ENCODE measurements at places on chromosomes 7 and 10.

DNA sequence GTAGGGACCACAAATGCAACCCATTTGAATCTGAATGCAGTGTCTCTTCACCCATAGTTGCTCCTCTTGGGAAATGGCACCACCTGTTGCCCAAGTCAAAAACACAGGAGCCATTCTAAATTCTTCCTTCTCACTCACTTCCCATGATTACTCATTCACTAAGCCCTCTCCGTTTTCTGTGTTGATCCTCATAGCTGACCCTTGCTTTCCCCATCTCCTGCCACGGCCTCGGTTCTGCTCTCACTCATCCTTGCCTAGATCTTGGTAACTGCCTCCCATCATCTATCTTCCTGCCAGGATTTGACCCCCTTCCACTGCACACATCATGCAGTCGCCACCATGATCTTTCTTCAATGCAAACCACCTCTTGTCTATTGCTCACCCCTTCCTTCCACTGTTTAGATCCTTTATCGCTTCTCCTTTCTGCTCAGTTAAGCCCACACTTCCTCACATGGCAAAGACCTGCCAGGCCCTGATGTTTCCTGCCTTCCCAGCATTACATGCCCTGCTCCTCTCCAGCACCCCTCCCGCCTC is 19.0 kb upstream of the CPN1 start:
- DNase-seq: no peak

DNA sequence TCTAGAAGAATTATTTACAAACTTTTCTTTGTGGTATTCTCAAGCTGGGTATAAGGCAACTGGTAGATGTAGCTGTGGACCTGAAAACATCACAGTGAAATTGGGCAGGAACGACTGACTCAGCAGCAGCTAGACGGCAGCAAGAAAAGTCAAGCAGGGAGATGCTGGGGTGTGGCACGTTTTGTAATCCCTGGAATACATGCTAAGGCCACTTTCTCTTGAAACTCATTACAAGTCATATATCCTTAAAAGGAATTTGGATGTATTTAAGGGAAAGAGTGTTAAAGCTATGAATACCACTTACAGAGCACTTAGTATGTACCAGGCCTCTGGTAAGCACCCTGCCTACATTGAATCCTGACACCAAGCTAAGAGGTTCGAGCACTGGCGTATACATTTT is 17.4 kb downstream of the BEND7 start:
- DNase-seq: no peak

DNA sequence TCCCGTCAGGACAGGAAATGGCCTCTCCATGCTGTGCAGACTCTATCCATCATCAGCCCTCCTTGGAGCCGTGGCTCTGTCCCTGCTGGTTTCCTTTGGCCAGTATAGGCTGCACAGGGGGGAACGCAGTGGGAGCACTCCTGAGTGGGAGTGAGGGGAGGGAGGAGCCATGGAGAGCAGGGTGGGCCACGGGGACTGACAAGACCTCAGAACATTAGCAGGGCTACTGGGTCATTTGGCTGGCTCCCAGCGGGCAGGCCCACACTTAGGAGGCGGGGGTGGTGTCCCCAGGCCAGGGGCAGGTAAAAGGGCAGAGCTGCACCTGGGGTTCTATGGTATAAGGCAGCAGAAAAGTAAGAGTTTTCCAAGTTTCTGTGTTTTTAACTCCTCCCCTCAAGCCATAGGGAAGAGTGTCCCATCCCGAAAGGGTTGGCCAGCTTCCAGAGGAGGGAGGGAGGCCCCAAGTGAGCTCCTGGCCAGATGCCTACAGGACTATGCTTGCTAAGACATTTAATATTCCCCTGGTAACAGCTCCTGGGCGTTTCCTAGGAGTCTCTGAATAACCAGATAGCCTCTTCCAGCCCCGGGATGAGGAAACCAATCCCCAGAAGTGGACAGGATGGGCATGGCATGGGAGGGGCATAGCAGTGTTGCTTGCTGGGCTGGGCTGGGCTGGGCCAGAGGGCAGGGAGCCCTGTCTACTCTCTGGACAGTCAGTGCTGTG is 5.5 kb upstream of the OPN4 start:
- no peak for DNase-seq

DNA sequence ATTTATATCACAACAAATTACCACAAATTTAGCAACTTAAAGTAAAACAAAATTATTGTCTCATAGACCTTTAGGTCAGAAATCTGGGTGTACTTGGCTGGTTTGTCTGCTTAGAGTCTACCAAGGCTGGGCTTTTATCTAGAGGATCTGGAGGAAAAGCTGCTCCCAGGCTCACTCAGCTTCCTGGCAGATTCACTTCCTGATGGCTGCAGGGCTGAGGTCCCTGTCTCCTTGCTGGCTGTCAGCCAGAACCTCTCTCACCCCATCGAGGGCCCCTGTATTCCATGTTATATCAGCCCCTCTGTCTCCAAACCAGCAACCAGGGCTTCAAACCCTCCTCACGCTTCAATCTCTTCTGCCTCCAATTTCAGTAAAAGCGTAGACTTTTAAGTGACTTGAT is 734.9 kb downstream of the NRG3 start:
- no peak for DNase-seq

- no peak for DNase-seq
Observed at GRCh38 chr7:8120390-8121058, 141.4 kb downstream of the ICA1 start.

- DNase-seq: no peak
Observed at GRCh38 chr10:51999096-51999495, 299.7 kb upstream of the CSTF2T start.

GRCh38 chr7:45985902-45986301 is 64.8 kb upstream of the IGFBP3 start:
- DNase-seq: no peak

- DNase-seq: no peak
Observed at GRCh38 chr7:129684777-129685176, 73.3 kb downstream of the NRF1 start.

DNA sequence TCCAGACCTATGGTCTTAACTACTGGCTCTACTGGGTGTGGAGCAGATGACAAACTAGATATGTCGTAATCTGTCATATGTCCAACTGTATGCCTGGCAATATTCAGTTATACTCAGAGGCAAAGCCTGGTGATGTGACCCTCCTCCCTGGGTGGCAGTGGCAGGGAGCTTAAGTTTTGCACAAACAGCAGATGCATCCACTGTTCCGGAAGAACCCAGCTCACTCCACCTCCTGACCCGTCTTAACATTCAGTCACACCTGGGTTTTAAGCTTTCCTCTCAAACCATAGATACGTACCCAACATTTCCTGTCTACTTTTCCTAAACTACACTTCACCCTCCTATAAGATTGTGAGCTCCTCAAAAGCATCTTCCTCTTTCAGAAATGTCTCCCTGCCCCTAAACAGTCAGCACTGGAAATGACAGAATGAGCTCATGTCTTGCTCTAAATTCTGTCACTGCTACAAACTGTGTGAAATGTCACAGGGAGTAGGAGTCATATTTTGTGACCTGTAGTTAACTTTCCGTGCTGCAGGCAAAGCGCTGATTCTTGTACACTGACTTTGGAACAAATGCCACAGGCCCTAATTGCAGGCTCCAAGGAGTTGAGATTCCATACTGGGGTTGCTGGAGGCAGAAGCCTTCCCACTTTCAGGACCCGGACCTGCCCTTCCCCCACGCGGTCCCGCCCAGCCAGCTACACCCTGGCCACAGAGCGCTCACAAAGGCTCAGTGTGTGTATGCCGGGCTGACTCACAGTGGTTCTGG is 23.9 kb downstream of the SCD start:
- peak; percentile 20 for DNase-seq

DNA sequence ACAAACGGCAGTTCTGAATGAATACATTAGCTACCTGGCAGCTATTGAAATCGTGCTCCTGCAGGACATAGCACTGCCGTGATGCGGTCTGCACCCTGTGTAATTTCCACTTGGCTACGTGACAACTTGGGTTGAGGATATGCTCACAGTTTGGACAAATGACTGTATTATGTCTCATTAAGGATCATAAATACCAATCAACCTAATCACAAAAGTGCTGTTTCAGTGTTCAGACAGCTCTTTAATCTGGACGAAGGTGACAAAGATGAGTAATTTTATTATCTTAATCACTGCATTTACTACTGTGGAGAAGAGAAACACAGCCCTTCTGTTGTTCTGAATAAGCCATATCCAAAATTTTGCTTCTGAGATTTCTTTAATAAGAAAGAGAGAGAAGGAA is 210.8 kb upstream of the PFKP start:
- DNase-seq: no peak

DNA sequence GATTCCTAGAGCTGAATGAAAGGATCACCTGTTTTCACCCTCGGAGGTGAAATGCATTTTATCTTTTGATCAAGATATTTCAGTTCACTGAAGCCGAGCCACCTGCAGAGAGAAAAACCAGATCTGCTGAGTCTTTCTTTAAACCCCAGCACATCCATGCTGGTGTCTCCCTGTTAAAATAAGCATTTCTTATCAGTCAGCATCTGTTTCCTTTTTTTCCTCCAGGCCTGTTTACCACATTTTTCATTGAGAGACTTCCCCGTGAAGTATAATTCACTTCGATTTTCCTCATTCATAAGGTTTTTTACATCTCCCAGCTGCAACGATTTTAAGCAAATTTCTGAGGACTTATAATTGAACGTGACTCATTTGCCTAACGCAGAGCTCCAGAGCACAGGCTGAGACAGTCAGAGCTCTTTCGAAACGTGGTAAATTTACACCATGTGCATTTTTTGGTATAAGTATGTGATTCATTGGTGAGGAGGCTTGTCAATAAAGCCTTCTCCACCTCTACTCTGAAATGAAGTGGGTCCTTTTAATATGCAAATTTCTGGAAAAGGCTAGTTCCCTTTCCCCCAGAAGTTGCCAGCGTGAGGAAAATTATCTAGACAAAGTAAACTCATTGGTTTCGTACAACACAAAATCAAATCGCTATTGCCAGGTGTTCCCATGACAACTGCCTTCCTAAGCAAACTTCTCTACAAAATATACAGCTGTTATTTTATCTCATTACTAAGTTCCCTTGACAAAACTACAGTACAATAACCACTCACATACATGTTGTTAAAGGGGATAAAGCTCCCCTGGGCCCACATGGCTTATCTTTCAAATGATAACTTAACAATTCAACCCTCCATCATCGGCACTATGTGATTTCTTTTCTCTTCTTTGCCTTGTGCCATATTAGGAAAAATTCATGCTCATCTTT is 374.8 kb upstream of the AKR1E2 start:
- DNase-seq: no peak

DNA sequence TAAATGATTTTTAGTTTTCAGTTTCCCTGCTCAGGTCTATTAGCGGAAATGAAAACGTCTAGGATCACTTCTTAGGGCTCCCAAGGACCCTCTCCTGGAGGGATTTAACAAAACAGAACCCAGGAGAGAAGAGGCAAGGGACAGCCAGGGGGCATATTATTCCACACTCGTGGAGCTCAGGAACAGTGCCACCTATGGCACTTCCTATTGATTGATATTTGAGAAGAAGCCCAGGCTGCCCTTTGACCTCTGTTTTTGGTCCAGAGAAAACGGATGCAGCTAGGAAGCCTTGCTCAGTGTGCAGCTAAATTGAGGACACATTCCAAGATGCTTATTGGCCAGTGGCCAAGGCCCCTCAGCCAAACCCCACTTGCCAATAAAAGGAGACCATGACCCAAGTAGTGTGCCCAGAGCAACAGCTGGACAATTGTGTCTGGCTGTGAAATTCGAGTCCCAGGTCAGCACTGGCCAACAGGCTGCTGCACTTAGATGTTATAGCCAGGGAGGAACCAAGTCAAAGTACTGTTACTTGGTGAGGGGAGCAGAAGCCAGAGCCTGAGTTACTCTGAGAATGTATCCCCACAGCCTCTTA is 24.0 kb upstream of the GPNMB start:
- DNase-seq: no peak

GRCh38 chr7:87709258-87709657 is 81.1 kb downstream of the RUNDC3B start:
- DNase-seq: no peak

GRCh38 chr10:8312781-8313180 is 258.3 kb downstream of the GATA3 start:
- DNase-seq: no peak

DNA sequence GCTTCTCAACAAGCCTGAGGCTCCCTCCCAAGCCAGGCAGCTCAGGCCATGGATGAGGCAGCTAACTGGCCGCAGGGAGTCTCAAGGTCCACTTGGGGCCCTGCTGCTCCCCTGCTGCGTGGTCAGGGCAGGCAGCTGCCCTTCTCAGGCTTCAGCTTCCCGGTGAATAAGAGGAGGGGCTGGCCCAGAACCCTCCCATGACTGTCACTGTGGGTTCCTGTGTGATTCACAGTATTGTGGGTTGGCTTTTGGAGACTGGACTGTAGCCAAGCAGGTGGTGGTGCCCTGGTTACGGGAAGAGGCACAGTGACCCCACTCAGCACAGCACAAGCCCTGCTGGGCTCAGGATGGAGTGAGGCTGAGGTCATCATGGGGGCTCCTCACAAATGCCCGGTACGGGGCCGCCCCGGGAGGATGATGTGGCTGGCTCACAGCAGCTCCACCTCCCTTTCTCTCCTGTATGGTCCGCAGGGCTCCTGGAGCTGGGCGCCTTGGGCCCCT is 189.8 kb downstream of the HECW1 start:
- no peak for DNase-seq

DNA sequence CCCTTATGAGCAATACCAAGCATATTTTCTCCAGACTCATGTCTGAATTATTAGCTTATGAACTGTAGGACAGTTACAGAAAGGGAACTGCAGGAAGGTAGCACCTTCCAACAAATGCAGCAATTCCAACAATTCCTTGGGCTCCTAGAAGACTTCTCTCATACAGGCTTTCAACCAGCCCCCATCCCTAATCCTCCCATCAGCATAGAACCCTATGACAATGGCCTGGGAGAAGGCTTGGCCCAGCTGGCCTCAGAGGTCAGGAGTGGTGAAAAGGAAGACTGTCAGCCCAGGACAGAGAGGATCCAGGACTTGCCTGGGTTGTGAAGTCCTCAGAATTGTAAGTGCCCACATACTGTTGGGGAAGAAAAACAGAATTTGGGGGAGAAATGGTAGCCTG is 5.9 kb downstream of the VPS41 start:
- no peak for DNase-seq

DNA sequence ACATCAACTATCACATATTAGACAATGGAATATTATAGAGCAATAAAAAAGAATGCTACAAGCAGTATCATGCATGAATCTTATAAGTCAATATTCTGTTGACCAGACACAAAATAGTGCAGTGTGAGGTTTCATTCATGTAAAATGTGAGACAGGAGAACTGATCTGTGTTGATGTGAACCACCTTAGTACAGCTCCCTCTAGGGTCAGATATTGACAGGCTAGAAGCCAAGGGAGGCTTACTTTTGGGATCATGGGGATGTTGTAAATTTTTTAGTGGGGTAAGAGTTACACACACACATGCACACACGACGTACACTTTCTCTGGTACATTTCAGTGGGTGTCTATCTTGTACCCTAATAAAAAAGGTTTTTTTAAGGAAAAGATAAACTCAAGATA is 231.6 kb upstream of the FOXK1 start:
- DNase-seq: no peak
